RPMI7951 (cell line): ENCODE measurements at places on chromosomes 2 and 18.

GRCh38 chr2:9519250-9519649 lies 36.4 kb downstream of the ADAM17 start:
- peak; percentile 23 for DNase-seq

GRCh38 chr2:14896330-14897030 lies 264.0 kb downstream of the LRATD1 start:
- DNase-seq: no peak

GRCh38 chr2:10913501-10914271 lies 2.0 kb downstream of the KCNF1 start:
- no peak for DNase-seq

- peak; percentile 69 for DNase-seq
Measured at GRCh38 chr2:201644001-201644400, 698 bp upstream of the TMEM237 start.

- DNase-seq: peak; percentile 6
Measured at GRCh38 chr2:212416086-212416485, 122.5 kb downstream of the ERBB4 start.

GRCh38 chr18:72993250-72993649 lies 125.5 kb upstream of the NETO1 start:
- no peak for DNase-seq
